ENCODE measurements at places on chromosomes 11 and 22. TPM values are rescaled to one million over a fixed set of nuclear protein-coding genes. Genes with fewer than 3 reads are reported as not detected.

Gene RTL10
- 10.7 TPM for total RNA-seq

Gene APOBEC3C
- total RNA-seq: 30.5 TPM

Gene FGF19
- total RNA-seq: not detected

Gene C11orf86
- total RNA-seq: not detected

Gene MUC6
- not detected for total RNA-seq

Gene BSX
- total RNA-seq: not detected

Gene OR8A1
- total RNA-seq: not detected
